ENCODE measurements at places on chromosomes 1 and 21. TPM values are rescaled to one million over a fixed set of nuclear protein-coding genes. Genes with fewer than 3 reads are reported as not detected.

PRR9 gene
- not detected for total RNA-seq

DNA sequence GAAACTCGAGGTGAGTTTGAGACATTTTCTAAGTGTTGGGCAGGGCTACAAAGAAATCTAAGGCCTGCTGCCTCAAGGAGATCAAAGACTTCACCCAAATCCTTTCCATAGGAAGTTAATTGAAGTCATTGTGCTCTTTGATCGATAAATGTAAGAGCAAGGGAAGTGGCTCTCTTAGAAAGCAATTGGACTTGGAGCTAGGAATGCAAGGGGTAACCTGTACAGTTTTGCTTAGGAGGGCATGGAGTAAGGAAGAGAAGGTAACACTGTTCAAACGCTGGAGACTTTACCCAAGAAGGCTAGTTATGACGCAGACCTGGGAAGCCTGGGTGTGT is 418.0 kb upstream of the PROX1 start:
- H3K4me3 ChIP-seq = no peak overlapping the region
- H3K27me3 ChIP-seq = peaks cover 2% of the 10 kb centered on the region
- DNase-seq = no peak
- no peak overlapping the region for H3K27ac ChIP-seq

ERG gene
- not detected for total RNA-seq

GRCh38 chr1:190908691-190909090 is 431.0 kb upstream of the BRINP3 start:
- no peak overlapping the region for H3K27ac ChIP-seq
- no peaks in the 10 kb centered on the region for H3K27me3 ChIP-seq
- no peak for DNase-seq

DNA sequence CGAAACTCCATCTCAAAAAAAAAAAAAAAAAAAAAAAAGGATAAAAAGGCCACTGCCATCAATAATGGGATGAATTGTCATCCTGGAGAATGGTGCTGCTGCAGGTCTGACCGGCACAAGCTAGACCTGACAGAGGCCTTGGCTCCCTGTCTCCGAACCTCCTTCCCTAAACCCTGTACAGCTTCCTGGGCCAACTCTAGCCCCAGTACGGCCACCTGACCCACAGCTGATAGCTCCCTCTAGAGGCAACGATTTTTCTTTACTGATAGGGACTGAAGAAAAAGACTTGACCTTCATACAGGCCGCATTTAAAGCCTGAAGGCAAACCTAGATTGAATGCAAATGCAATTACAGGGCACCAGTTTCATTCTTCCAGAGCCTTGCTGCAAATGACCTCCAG is 30.7 kb downstream of the NOL9 start:
- H3K27ac ChIP-seq = no peak overlapping the region
- no peak for DNase-seq
- H3K27me3 ChIP-seq = no peaks in the 10 kb centered on the region
- peaks cover 18% of the 10 kb centered on the region for H3K36me3 ChIP-seq
- H3K4me3 ChIP-seq = no peak overlapping the region

DNA sequence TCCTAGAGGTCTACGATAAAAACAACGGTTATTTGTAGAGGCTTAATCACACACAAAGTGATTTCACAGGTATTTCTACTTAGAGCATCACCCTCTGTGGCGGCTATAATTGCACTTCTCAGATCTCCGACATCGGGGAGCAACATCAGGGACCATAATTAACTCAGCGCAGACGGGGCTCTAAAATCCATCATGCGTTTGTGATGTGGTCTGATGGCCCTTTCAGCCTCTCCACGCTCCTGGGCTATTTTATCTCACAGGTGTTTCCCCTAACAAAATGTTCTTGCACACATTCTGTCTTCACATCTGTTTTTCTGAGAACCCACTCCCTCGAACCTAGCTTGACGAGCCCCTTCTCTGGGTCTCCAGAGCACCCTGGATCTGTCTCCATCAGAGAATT is 146.3 kb upstream of the DUSP10 start:
- H3K4me3 ChIP-seq = no peak overlapping the region
- H3K27ac ChIP-seq = no peak overlapping the region
- H3K4me1 ChIP-seq = peaks cover 3% of the 10 kb centered on the region
- peaks cover 12% of the 10 kb centered on the region for H3K27me3 ChIP-seq

Data from activated CD8-positive, alpha-beta T cell treated with anti-CD3 and anti-CD28 coated beads for 36 hours (primary cell).